ENCODE measurements at places on chromosomes 12 and 14.
A peak's percentile ranks its signal among the peaks of the same experiment; 100 is the strongest.

- H3K36me3 ChIP-seq = no peaks in the 10 kb centered on the region
- H3K27ac ChIP-seq = no peak overlapping the region
- peaks cover 4% of the 10 kb centered on the region for H3K27me3 ChIP-seq
- H3K4me3 ChIP-seq = no peak overlapping the region
Observed at GRCh38 chr14:49755378-49755777, 12.6 kb upstream of the KLHDC2 start.

GRCh38 chr14:25520821-25521220 lies 470.9 kb upstream of the STXBP6 start:
- DNase-seq = no peak
- no peaks in the 10 kb centered on the region for H3K4me1 ChIP-seq
- no peak overlapping the region for H3K4me3 ChIP-seq
- H3K27me3 ChIP-seq = no peaks in the 10 kb centered on the region
- H3K27ac ChIP-seq = no peak overlapping the region

DNA sequence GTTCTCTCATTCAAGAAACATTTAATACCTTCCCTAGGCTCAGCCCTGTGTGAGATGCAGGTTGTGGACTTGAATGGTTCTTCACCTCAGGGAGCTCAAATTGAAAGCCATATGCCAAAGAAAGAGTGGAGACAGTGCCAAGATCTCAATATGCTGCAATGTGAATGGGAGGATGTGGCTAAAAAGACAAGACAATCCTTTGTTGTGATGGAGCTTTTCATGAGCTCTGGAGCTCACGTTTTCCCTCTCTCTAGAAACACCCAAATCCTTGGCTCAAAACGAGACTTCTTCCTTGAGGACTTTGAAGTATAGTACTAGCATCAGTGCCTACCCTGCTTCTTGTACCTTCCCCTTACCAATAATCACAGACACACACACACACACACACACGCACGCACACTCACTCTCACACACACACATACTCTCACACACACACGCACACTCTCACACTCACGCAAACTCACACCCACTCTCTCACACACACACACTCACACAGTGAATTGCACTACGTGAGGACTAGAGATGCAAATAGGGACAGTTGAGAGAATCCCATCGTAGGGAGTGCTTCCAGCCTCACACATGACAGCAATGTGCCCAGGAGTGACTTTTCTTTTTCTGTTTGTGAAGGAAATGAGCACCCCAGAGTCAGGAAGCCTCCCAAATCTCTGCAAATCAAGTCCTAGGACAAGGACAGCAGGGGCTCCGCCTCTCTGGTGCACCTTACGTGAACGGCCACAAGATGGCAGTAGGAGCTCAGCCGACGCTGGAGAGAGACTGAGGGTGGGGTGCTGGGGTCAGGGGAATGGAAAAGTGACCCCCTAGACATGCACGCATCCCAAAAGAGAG lies 231.4 kb downstream of the PCNX1 start:
- DNase-seq = no peak
- H3K27me3 ChIP-seq = no peaks in the 10 kb centered on the region
- no peaks in the 10 kb centered on the region for H3K36me3 ChIP-seq
- H3K27ac ChIP-seq = no peak overlapping the region
- no peak overlapping the region for H3K4me3 ChIP-seq

DNA sequence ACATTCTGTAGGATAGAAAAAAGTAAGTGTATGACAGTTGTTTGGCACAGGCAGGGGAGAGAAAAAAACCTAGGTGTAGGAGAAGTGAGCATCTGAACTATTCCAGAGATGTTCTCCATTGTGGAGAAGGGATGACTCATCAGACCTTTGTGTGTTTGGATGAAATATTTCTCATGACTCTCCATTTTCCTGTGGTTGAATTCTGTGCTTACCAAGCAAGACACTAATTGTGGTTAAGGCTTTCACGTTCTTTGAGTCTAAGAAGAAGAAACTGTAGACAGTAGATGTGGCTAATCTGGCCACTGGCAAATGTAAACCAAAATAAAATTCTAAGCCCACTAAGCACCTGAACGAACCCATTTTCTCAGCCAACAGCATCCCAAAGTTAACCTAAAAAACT lies 107.9 kb upstream of the GZMB start:
- no peak overlapping the region for H3K27ac ChIP-seq
- H3K4me1 ChIP-seq = no peaks in the 10 kb centered on the region
- no peak for DNase-seq
- no peak overlapping the region for H3K4me3 ChIP-seq
- H3K27me3 ChIP-seq = no peaks in the 10 kb centered on the region

DNA sequence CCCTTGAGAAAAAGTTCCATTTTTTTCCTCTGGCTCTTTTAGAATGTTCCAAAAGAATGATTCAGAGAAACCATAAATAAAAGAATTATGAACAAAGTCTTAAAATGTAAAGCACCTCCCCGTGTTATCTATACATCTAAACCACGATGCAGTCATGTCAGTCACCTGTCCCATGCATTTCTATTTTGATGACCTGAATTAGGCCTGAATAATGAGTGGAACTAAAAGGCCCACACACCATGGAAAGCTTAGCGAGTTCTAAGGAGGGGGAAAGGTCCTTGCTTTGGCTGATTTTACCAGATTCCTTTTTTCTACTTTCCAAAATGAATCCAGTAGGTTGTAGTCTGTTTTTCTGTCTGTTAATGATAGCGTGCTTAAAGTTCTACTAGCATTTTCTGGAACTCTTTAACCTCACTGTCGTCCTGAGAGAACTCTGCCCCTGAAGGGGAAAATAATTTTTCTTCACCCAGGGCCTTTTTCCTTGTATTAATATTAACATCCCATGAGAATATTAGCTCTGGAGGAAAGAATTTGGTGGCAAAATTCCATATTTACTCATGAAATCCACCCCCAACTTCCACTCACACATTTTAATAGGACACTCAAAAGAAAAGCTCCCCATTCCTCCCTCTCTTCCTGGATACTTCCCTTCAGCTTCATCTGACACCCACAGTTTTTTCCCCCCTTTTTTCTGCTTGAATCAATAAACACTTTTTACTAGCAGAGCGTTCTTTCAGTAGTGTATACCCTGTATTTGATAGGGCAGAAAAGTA lies 266.3 kb upstream of the DIO2 start:
- no peaks in the 10 kb centered on the region for H3K27me3 ChIP-seq
- H3K4me1 ChIP-seq = no peaks in the 10 kb centered on the region
- DNase-seq = no peak
- no peak overlapping the region for H3K4me3 ChIP-seq
- H3K27ac ChIP-seq = no peak overlapping the region

DNA sequence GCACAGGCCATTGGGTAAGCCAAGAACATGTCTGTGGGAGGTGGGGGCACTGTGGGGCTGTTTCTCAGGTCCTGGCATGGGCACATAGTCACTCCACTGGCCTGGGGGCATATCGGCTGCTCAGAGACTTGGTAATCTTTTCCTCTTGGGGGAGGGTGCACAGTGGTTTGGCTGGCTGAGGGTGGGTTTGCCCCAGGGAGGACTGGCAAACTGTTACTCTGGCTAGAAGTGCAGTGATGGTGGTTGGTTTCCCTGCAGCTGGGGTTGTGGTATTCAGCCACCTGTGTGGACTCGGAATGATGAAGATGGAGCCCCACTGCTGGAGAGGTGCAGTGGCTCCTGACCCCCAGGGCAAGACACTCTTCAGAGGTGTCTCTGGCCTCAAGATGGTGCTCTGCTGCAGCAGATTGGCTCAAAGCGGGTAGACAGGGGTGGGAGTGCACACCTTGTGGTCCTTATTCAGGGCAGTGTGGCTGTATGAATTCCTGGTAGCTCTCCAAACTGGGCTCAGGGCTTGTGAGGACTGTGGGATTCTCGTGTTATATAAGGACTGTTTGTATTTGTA lies 74.1 kb upstream of the DDHD1 start:
- no peak overlapping the region for H3K27ac ChIP-seq
- H3K4me3 ChIP-seq = no peak overlapping the region
- H3K4me1 ChIP-seq = no peaks in the 10 kb centered on the region
- no peaks in the 10 kb centered on the region for H3K36me3 ChIP-seq
- no peak for DNase-seq

DNA sequence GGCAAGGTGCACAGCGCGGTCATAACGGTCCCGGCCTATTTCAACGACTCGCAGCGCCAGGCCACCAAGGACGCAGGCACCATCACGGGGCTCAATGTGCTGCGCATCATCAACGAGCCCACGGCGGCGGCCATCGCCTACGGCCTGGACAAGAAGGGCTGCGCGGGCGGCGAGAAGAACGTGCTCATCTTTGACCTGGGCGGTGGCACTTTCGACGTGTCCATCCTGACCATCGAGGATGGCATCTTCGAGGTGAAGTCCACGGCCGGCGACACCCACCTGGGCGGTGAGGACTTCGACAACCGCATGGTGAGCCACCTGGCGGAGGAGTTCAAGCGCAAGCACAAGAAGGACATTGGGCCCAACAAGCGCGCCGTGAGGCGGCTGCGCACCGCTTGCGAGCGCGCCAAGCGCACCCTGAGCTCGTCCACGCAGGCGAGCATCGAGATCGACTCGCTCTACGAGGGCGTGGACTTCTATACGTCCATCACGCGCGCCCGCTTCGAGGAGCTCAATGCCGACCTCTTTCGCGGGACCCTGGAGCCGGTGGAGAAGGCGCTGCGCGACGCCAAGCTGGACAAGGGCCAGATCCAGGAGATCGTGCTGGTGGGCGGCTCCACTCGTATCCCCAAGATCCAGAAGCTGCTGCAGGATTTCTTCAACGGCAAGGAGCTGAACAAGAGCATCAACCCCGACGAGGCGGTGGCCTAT lies 875 bp downstream of the HSPA2 start:
- H3K36me3 ChIP-seq = no peaks in the 10 kb centered on the region
- H3K27ac ChIP-seq = peak overlapping the region; percentile 11
- H3K4me3 ChIP-seq = peak overlapping the region; percentile 46
- peak; percentile 42 for DNase-seq
- H3K4me1 ChIP-seq = no peaks in the 10 kb centered on the region

- H3K27ac ChIP-seq = no peak overlapping the region
- H3K4me3 ChIP-seq = no peak overlapping the region
- H3K4me1 ChIP-seq = no peaks in the 10 kb centered on the region
- H3K27me3 ChIP-seq = no peaks in the 10 kb centered on the region
Observed at GRCh38 chr12:10241727-10242126, 29.1 kb downstream of the GABARAPL1 start.

GRCh38 chr12:110693731-110694130 lies 4.8 kb upstream of the HVCN1 start:
- no peaks in the 10 kb centered on the region for H3K36me3 ChIP-seq
- no peaks in the 10 kb centered on the region for H3K27me3 ChIP-seq
- DNase-seq = no peak
- no peaks in the 10 kb centered on the region for H3K4me1 ChIP-seq

- H3K4me1 ChIP-seq = no peaks in the 10 kb centered on the region
- no peaks in the 10 kb centered on the region for H3K36me3 ChIP-seq
- H3K27ac ChIP-seq = no peak overlapping the region
- no peak overlapping the region for H3K4me3 ChIP-seq
Observed at GRCh38 chr14:75563931-75564330, 14.5 kb upstream of the FLVCR2 start.

DNA sequence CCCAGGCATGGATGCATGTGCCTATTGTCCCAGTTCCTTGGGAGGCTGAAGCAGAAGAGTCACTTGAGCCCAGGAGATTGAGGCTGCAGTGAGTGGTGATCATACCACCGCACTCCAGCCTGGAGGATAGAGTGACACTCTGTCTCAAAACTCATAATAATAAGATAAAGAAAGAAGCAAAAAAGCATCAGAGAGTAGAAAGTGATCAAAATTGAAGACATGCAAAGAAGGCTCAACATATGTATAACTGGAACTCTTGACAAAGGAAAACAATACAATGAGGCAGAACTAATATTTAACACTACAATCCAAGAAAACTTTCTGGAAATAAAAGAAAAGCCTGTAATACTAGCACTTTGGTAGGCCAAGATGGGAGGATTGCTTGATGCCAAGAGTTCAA lies 48.3 kb upstream of the COCH start:
- H3K4me3 ChIP-seq = no peak overlapping the region
- H3K36me3 ChIP-seq = no peaks in the 10 kb centered on the region
- no peaks in the 10 kb centered on the region for H3K27me3 ChIP-seq
- DNase-seq = no peak
- no peak overlapping the region for H3K27ac ChIP-seq

- H3K27me3 ChIP-seq = no peaks in the 10 kb centered on the region
- no peaks in the 10 kb centered on the region for H3K4me1 ChIP-seq
- no peak overlapping the region for H3K27ac ChIP-seq
Observed at GRCh38 chr12:105319691-105320209, 10.7 kb upstream of the C12orf75 start.

- DNase-seq = no peak
- H3K27ac ChIP-seq = peak overlapping the region; percentile 37
- no peaks in the 10 kb centered on the region for H3K27me3 ChIP-seq
- H3K4me3 ChIP-seq = no peak overlapping the region
- no peaks in the 10 kb centered on the region for H3K36me3 ChIP-seq
Observed at GRCh38 chr12:90250042-90250441, 541.4 kb upstream of the ATP2B1 start.

- no peaks in the 10 kb centered on the region for H3K4me1 ChIP-seq
- no peaks in the 10 kb centered on the region for H3K27me3 ChIP-seq
- H3K36me3 ChIP-seq = no peaks in the 10 kb centered on the region
Observed at GRCh38 chr14:72404106-72404774, 472.0 kb downstream of the RGS6 start.

GRCh38 chr12:42477941-42478340 lies 111.6 kb downstream of the PRICKLE1 start:
- DNase-seq = no peak
- H3K27ac ChIP-seq = no peak overlapping the region
- no peaks in the 10 kb centered on the region for H3K27me3 ChIP-seq
- no peak overlapping the region for H3K4me3 ChIP-seq
- no peaks in the 10 kb centered on the region for H3K36me3 ChIP-seq
- peaks cover 4% of the 10 kb centered on the region for H3K4me1 ChIP-seq

GRCh38 chr12:116033765-116034164 lies 243.7 kb downstream of the MED13L start:
- H3K36me3 ChIP-seq = no peaks in the 10 kb centered on the region
- H3K4me1 ChIP-seq = no peaks in the 10 kb centered on the region
- H3K4me3 ChIP-seq = no peak overlapping the region
- DNase-seq = no peak
- H3K27ac ChIP-seq = no peak overlapping the region

DNA sequence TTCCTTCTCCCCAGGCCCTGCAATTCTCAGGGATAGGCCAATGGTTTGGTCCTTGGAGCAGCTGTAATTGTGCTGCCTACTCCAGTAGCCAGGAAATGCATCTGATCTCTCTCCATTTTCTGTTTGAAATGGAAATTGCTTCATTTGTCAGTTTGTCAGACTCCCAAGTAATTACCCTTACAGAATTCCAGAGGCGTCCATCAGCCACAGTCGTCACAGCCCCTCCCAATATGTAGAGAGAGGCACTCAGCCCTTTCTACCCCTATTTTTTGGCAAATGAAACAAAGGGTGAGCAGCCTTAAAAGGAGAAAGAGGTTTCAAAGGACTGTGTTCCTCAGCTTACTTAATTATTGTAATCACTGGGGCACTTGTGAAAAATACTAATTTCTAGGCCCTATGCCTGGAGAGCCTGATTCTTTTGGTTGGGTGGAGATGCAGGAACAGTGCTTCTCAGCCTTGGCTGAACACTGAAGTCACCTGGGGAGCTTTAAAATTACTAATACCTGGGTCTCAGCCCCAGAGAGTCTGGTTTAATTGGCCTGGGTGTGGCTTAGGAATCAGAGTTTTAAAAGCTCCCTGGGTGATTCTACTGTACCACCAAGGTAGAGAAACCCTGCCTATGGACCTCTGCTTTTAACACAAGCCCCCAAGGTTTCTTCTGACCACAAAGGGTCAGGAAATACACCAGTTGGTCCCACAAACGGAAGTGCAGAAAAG lies 190.0 kb downstream of the EMP1 start:
- no peaks in the 10 kb centered on the region for H3K4me1 ChIP-seq
- H3K27me3 ChIP-seq = no peaks in the 10 kb centered on the region
- H3K27ac ChIP-seq = no peak overlapping the region
- H3K4me3 ChIP-seq = no peak overlapping the region

Measured in uterus (tissue), 4 donors.